ENCODE measurements at places on chromosomes 2 and 18. TPM values are rescaled to one million over a fixed set of nuclear protein-coding genes. Genes with fewer than 3 reads are reported as not detected.

DNA sequence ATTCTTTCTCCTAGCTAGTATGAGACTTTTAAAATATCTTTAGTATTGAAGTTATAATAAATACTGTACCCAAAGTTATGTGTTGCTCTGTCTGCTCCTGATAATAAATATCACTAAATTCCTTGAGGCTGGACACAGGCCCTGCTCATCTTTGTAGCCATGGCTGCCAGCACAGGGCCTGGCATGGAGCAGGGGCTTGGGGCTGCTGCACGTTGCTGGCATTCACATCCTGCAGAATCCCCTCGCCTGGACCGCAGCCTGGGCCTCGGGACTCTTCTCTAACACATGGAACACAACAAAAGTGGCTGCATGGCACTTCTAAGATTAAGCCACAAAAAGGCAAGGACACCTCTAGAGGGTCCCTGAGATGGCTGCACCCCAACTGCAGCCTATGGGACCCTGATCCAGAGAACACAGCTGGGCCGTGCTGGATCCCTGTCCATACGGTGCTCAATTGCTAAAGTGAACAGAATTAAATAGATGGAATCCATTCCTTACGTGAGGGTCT lies 477.5 kb upstream of the MYT1L start:
- DNase-seq, result no peak

DNA sequence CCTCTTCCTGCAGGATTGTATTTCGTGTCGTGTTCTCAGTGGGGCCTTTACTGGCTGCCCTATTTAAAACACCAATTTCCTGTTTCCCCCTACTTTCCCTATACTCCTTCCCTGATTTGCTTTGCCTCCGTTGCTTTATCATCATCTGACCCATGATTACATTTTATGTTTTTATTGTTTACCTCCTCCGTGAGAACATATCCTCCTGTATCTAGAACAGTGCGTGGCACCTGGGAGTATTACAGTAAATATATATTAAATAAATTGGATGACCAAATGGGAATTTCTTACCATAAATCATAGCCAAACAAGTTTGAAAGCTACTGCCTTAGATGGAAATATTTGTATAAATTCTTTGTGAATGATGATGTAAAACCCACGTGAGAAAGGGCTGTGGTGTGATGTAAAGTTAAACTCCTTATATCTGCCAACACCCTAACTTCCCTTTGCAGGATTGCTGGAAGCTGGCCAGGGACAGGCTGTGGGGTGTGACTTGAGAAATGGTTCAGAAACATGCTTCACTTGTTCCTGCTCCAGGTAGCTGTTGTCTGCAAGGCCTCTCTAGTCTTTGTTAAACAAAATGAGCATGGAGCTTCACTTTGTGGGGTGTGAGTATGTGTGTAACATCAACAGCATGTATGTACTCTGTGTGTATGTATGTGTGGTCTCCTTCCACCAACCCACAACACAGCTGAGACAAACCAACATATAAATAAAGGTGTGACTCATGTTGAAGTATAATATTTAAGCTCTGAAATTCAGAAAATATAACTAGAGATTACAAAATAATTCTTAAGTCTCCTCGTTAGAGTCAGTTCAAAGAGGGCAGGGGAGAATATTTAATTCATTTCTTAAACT lies 40.3 kb downstream of the LHCGR start:
- DNase-seq, result no peak

DNA sequence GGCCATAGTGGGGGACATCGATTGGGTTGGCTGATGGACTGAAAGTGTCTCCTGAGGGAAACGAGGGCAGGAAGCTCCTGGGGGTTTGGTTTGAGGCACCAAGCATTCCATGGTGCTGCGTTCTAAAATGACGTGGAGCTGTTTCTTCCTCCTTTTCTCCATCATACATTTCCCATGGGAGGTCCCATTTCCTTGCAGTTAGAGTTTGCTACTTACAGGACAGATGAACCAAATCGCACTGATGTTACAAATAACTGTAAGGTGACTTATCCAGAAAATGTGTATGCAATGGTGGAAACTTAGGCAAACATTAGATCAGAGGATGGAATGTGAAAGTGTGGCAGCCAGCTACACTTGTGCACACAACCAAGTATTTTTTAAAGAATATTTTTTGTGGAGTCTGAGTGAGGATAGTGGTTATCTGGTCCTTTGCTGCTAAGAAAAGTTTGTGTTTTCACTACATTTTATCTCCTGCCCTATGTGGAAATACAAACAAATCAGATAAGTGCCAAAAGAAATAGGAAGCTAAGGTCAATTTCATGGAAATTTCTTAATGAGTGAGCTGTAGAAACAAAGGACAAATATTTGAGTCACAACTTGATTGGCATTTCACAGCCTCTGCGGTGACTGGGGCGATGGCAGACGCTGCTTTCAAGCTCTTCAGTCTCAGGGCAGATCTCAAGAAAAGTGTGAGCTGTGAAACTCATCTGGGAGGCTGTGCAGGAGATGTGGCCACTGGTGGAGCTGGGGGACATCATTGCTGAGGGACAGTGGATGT lies 256.2 kb downstream of the TSN start:
- peak; percentile 47 for DNase-seq

- DNase-seq, result no peak
These were observed 216.1 kb upstream of the RAB6C start for GRCh38 chr2:129763190-129763846.

- no peak for DNase-seq
These were observed 78.5 kb upstream of the SULT1C3 start for GRCh38 chr2:108161298-108161697.

DNA sequence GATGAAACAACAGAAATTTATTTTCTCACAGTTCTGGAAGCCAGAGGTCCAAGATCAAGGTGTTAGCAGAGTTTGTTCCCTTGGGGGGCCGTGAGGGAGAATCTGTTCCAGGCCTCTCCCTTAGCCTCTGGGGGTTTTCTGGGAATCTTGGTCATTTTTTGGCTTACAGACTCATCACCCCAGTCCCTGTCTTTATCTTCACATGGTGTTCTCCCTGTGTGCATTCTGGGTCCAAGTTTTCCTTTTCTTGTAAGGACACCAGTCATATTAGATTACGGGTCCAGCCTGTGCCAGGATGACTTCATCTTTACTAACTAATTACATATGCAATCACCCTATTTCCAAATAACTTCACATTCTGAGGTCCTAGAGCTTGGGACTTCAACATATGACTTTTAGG lies 292.5 kb upstream of the TRIB2 start:
- DNase-seq, result no peak

DNA sequence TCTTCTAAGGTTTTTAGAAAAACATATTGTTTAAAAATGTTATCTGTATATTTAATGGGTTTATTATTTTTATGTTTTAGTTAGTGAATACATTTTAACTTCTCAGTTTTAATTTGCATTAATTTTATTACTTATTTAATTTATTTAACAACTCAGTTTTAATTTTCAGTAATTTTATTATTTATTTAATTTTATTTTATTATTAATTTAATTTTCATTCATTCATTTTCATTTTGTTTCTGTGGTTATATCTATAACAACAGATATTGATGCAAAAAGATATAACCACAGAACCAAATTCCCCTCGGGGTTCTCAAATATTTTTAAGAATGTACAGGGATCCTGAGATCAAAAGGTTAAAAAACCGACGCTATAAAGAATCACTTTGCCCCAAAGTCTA lies 23.0 kb downstream of the FAM237A start:
- DNase-seq, result no peak

DNA sequence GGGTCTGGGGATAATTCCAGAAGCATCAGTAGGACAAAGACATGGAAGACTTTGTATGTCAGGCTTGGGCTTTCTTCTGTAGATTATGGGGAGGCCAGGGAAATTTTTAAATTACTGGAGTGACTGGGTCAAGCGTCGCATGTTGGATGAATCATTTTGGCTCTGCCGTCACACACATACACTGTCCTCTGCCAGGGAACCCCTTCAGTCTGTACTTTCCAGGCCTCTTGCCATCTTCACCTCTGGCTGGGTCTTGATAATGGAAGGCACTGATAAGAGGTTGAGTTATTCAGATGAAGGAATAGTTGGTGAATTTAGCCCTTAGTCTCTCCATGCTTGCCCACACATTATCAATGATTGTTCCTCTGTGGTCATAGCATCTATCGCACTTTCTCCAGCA lies 895.1 kb upstream of the CELF4 start:
- DNase-seq, result no peak

DNA sequence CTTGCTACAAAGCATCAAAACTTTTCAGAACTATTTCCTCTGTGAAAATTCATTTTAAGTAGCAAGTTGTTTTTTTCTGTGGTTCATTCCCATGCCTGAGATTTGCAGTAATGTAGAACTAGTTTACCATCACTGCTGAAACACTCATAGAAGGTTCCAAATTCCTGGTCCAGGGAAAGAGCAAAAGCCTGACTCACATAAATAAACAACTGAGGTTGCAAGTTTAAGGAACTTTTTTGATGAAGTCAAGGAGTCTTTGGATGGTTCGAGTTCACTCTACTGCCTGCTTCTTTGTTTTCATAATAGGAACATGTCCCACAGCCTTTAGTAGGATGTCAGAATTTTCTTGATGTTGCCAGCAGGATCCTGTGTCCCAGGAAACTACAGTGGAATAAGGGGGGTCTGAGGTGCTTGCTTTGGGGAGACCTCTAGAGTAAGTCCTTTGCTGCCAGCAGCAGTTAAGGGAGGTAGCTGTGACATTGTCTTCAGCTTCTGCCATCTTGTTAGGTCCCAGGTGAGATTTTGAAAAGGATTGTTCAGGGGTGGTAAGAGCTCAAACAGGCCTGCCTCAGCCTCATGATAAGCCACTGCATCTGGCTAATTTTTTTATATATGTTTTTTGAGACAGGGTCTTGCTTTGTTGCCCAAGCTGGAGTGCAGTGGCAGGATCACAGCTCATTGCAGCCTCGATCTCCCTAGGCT lies 43.9 kb downstream of the ACSL3 start:
- peak; percentile 88 for DNase-seq

DNA sequence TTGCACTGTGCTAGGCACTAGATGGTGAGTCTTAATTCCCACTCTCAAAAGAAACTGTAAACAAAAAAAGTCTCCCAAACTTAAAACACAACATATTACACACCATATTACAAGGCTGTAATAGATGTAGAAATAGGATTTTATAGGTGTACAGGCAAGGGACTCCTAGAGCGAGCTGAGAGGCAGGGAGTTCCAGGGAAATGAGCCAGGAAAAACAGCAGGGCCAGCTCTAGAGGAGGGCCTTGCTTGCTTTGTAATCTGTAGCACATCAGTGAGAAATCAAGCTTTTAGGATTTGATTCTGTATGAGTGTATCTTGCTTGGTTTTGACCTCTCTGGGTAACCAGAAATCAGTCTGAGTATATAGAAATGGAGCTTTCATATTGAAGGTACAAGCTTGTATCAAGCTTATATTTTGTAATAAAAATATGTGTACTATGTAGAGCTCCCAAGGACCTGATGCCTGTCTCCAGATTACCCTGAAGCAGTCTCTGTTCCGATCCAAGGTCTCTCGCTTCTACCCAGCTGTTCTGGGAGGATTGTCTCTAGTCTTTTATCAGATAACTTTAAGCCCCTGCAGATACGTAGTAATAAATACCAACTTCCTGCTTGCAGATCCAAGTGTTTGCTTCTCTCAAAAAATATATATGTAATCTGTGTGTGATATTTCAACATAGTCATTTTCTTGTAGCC lies 73.0 kb downstream of the MYO1B start:
- DNase-seq, result peak; percentile 41

GRCh38 chr2:172806493-172806892 lies 70.8 kb downstream of the RAPGEF4 start:
- DNase-seq, result peak; percentile 45

- no peak for DNase-seq
These were observed 34.6 kb downstream of the IAH1 start for GRCh38 chr2:9508931-9509330.

DNA sequence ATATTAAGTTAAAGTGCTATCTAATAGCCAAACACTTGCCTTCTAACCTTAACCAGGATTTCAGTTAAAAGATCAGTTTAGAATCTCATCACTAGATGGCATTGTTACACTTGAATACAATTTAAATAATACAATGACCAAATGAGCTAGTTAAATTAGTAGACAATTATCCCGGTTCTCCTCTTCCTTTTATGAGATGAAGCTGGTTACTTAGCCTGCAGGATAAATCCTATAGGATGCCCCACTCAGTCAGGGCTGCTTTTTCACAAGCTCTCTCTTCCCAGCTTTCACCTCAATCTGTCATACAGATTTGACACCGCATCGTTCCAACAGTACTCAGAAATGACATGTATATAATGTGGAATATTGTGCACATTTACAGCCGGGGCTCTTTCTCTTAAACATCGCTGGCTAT lies 678.8 kb downstream of the KCNJ3 start:
- DNase-seq, result peak; percentile 16

- DNase-seq, result no peak
These were observed 393.7 kb upstream of the FANCL start for GRCh38 chr2:58634653-58635370.

GRCh38 chr18:13530033-13530878 lies 196.1 kb downstream of the FAM210A start:
- DNase-seq, result no peak

- no peak for DNase-seq
These were observed 329.2 kb downstream of the DSC3 start for GRCh38 chr18:30713299-30713698.

- DNase-seq, result no peak
These were observed 1259.5 kb upstream of the CDH2 start for GRCh38 chr18:29436459-29436858.

DNA sequence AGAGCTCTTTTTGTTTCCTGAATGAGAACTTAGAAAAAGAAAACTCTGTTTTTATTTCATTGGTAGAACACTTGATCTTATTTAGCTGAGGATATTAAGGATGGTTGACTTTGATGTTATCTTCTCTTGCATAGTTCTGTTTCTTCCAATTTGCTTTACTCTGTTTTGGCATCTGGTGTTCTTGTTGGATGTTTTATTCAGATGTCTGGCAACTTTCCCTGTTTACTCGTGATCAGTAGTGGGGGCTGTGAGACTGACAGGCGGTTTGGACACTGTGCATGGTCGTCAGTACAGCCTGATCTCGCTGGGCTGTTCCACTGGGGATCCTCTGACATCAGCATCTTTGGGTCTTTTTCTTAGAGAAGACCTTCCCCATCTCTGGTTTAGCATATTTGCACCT lies 100.1 kb downstream of the TSN start:
- no peak for DNase-seq

RIT2 gene
- not detected for total RNA-seq

SDC1 gene
- total RNA-seq, result 86.3 TPM

BMP10 gene
- not detected for total RNA-seq

TMEM163 gene
- not detected for total RNA-seq

FEV gene
- total RNA-seq, result not detected

MLPH gene
- total RNA-seq, result 29.2 TPM

GPR39 gene
- total RNA-seq, result 2.3 TPM

SRD5A2 gene
- not detected for total RNA-seq

LINC00305 gene
- total RNA-seq, result not detected

DHRS9 gene
- not detected for total RNA-seq

SERPINE2 gene
- 173 TPM for total RNA-seq

NCKAP1 gene
- 124 TPM for total RNA-seq
